ENCODE measurements at places on chromosomes 5 and 9.
A peak's percentile ranks its signal among the peaks of the same experiment; 100 is the strongest.

GRCh38 chr9:135663451-135663770 lies 302 bp downstream of the LCN9 start:
- DNase-seq: no peak

- DNase-seq: peak; percentile 22
These were observed 21.2 kb downstream of the SPATA31D3 start for GRCh38 chr9:81964218-81965171.

GRCh38 chr9:97735070-97735600 lies 38.0 kb upstream of the XPA start:
- peak; percentile 15 for DNase-seq

GRCh38 chr9:113963696-113964494 lies 87.8 kb downstream of the ZNF618 start:
- no peak for DNase-seq

GRCh38 chr9:88651682-88652633 lies 117.0 kb downstream of the NXNL2 start:
- DNase-seq: peak; percentile 87

DNA sequence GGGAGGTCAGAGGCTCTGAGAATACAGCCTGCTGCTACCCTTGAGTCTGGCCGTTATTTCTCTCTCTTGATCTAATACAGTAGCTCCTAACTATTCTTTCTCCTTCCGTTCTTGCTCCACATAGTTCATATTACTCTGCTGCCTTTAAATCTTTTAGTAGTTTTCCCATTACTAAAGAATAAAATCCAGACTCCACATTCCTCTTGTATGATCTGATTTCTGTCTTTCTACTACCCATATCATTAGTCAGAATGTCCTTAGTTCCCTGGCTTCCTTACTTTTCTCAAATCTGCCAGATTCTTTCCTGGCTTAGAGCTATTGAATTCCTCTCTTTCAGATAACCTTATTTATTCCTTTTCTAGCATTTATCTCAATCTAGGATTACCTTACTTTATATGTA lies 40.0 kb downstream of the MARCHF6 start:
- DNase-seq: no peak

- peak; percentile 21 for DNase-seq
These were observed 99.9 kb upstream of the TLE4 start for GRCh38 chr9:79471580-79472543.
